ENCODE measurements at places on chromosomes 7 and 10. TPM values are rescaled to one million over a fixed set of nuclear protein-coding genes. Genes with fewer than 3 reads are reported as not detected.

GRCh38 chr7:90595801-90596670 is at the start of gene CDK14:
Gene CDK14, plus strand, starts transcription at chr7:90596321. Its CDS starts 307 bp downstream, at chr7:90596628.
- peak; percentile 39 for DNase-seq

DNA sequence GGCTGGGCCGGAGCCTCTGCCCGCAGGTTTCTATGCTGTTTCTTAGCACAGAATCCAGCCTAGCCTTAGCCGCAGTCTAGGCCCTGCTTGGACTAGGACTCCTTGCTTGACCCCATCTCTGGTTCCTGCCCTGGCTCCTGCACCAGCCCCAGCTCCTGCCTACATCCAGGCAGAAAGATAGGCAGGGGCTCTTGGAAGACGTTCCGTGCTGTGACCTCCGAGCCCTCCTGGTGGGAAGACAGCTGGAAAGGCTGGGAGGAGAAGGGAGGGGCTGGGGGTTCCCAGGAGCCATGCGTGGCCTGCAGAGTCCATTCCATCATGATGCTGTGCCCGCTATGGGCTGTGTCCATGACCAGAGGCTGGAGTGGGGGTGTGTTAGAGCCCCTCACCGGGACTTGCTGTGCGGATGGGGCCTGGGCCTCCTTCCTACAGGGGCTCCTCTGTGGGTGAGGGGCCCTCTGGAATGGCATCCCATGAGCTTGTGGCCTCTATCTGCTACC is 26.2 kb downstream of the RAMP3 start:
- DNase-seq, result peak; percentile 48

- DNase-seq, result no peak
Observed at GRCh38 chr10:123766012-123766411, 99.9 kb downstream of the GPR26 start.

Gene MSMB
- total RNA-seq, result not detected

DNA sequence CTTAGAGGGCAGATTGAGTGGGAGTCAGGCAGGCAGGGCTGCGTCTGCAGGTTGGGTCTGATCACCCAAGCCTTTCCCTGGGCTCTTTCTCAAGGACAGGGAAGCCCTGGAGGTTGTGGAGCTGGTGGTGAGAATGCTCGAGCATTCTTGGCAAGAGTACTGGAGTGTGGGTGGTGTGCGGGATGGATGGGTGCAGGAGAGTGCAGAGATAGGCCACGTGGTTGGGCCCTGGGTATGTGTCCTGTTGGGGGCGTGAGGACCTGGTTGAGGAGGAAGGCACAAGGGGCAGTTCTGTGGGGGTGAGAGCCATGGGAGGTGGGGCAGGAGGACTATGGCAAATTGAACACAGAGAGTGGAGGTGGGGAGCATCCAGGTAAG is 135.9 kb downstream of the PTPN20 start:
- DNase-seq, result peak; percentile 56

- no peak for DNase-seq
Observed at GRCh38 chr10:51926337-51926736, 226.9 kb upstream of the CSTF2T start.

Gene AKR1C1
- 18.4 TPM for total RNA-seq

DNA sequence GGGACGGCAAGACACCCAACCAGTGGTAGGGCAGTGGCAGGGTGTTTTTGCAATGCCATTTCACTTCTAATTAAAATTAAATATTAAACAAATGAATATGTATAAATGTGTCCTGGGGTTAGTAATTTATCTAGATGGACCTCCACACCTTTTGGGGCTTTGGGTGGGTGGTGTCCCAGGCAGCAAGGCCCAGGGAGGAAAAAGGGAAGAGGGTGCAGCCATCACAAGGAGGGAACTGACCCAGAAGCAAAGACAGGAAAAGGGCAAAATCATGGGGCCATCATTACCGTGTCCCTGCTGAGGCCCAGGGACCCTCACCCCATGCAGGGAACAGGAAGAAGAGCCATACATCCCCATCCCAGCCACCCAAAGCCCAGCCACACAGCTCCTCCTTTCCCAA is 204.6 kb downstream of the GRID1 start:
- DNase-seq, result no peak

- DNase-seq, result no peak
Observed at GRCh38 chr7:131602304-131602993, 46.0 kb upstream of the PODXL start.

DNA sequence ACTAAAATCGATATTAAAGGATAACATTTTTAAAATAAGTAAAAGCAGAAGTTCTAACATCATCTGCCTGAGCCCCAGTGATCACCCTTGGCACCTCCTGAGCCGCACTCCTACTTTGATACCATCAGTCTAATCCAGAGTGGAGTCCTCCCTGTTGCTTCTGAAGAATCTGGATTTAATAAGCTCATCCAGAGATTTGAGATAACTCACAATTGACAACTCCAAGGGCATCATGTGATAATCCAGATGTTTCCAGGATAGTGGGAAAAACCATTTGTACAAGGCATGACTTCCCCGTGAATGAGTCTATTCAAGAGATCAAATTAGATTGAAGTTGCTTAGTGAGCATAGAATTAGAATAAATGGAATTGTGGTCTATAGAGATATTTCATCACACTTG is 475.8 kb upstream of the C7orf33 start:
- DNase-seq, result no peak

GRCh38 chr10:60735244-60735643 is 43.0 kb upstream of the CDK1 start:
- no peak for DNase-seq

Gene ANKRD1
- 8.1 TPM for total RNA-seq

- DNase-seq, result no peak
Observed at GRCh38 chr10:34335960-34336690, 479.0 kb downstream of the PARD3 start.

- no peak for DNase-seq
Observed at GRCh38 chr7:78780560-78780959, 672.9 kb downstream of the MAGI2 start.

DNA sequence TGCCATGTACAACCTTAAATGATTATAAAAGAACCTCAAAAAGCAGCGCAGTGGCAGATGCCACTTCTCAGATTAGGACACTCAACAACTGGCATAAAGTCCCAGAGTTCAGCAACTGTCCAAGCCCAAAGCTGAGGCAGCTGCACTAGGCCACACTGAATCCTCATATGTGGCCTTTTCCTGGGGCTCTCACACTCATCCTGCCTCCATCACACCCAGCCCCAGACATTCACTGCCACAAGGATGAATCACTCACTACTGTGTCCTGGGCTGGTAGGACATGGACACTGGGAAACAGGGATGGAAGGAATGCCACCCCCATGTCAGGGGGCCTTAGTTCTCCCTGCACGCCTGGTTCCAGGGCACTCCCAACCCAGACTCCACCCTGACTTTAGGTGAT is 547.7 kb downstream of the TNS3 start:
- no peak for DNase-seq

GRCh38 chr10:67780759-67781538 is 57.0 kb downstream of the DNAJC12 start:
- no peak for DNase-seq

Gene HDAC9
- total RNA-seq, result 33.4 TPM

- DNase-seq, result no peak
Observed at GRCh38 chr7:18570441-18570840, 74.9 kb downstream of the HDAC9 start.

GRCh38 chr7:156180451-156181229 is 368.4 kb upstream of the SHH start:
- DNase-seq, result no peak

Gene LIPM
- total RNA-seq, result not detected

DNA sequence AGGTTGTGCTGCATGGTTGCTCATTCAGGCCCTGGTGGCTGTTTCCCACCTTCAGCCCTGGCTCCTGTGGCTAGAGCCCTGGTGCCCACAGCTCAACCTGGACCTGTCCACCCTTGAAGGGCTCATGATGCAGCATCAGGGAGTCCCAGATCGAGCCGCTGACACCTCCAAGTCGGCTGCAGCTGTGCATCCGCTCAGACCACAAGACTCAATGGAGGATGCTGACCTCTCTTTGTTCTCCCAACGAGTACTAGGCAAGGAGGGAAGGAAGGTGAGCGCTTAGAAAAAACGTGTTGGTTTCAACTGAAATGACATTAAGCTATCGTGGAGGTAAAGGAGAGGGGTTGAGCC is 9.5 kb upstream of the C10orf95 start:
- no peak for DNase-seq

GRCh38 chr10:35510891-35511290 is 94.2 kb upstream of the GJD4 start:
- DNase-seq, result no peak

GRCh38 chr10:74120911-74121310 is 29.7 kb downstream of the AP3M1 start:
- DNase-seq, result no peak

DNA sequence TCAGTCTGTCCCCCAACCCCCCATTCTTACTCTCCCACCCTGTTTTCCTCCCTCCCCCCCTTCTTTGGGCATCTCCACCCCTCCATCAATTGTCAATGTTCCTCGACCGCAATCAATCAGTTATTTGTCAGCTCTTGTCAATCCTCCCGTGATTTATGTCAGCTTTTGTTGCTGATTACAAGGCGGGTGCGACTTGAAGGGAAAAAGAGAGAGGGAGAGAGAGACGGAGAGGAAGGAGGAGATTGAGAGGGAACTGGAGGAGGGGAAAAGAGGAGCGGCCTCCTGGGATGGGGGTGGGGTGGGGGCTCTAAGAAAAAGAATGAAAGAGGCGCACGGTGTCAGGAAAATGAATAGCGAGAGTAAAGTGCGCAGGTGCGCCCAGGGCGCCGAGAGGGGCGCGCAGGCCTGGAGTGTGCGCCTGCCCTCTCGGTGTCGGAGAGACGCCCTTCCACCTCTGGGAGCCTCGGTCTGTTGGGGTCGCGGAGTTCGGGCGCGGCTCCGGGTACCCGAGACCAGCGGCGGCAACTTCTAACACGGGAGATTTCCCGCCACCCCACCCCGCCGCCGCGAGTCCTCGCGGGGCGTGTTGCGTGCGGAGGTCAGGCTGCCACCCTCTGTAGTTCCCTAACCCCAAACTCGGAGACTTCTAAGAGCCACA is 1.1 kb upstream of the ZNF503 start:
- no peak for DNase-seq

Gene EPO
- total RNA-seq, result not detected

- no peak for DNase-seq
Observed at GRCh38 chr10:90435296-90435695, 422.5 kb downstream of the HTR7 start.
